RWPE2 (cell line): ENCODE measurements at places on chromosomes 16 and 17.

DNA sequence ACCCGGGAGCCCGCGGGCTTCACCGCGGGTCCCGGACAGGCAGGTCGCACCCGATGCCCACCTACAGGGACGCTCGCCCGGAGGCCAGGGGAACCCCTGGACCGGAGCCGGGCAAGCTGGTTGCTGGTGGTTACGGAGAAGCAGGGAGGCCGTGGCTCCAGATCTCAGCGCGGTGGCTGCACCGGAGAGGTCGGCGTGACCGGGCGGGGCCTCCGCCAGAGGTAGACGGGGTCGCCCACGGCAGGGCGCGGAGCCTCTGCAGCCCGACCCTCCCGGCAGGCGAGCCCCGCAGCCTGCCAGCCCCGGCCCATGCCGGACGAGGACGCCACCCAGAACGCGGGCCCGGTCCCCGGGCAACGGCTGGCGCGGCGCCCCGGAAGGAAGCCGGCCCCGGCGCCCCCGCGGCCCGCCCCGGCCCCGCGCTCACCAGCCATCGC lies 341 bp downstream of the PCYT2 start:
- DNase-seq: no peak

DNA sequence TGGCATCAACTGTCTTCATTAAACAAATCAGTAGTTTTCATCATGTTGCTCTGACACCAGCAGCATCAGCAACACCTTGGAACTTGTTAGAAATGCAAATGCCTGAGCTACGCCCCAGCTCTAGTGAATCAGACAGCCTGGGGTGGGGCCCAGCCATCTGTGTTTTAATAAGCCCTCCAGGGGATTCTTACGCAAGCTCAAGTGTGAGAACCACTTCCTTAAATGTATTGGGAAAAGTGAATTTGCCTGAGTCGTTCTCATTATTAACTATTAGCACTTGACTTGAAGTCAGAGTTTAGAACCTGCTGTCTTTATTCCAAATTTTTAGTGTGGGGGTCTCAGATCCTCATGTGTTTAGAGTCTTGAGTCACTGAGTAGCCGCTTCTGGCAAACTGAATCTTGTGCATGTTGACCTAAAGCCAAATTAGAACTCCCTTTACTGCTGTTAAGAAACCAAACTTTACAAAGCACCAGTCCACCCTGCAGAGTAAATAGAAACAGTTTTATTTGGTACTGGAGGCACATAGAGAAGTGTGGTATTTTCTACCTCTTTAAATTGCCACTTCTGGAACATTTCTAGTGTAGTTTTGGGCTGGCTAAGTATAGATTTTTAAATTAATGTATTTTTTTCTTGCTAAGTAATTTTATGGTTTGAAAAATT lies 137.4 kb upstream of the COX10 start:
- DNase-seq: no peak

GRCh38 chr17:44218344-44219107 lies 949 bp downstream of the UBTF start:
- DNase-seq: no peak

- DNase-seq: no peak
These were observed 1.7 kb downstream of the TSR3 start for GRCh38 chr16:1349951-1350350.

DNA sequence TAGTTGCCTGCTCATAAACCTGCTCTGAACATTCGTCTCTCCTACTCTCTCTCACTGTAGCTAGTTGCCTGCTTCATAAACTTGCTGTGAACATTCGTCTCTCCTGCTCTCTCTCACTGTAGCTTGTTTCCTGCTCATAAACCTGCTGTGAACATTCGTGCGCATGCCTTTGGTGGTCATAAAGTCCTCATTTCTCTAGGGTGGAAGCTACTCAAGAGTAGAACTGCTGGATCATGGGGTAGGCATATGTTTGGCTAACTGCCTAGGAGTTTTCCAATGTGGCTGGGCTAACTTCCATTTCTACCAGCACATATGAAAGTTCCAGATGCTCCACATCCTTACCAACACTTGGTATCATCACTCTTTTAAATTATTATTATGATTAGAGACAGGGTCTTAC lies 174.6 kb upstream of the RPH3AL start:
- no peak for DNase-seq

DNA sequence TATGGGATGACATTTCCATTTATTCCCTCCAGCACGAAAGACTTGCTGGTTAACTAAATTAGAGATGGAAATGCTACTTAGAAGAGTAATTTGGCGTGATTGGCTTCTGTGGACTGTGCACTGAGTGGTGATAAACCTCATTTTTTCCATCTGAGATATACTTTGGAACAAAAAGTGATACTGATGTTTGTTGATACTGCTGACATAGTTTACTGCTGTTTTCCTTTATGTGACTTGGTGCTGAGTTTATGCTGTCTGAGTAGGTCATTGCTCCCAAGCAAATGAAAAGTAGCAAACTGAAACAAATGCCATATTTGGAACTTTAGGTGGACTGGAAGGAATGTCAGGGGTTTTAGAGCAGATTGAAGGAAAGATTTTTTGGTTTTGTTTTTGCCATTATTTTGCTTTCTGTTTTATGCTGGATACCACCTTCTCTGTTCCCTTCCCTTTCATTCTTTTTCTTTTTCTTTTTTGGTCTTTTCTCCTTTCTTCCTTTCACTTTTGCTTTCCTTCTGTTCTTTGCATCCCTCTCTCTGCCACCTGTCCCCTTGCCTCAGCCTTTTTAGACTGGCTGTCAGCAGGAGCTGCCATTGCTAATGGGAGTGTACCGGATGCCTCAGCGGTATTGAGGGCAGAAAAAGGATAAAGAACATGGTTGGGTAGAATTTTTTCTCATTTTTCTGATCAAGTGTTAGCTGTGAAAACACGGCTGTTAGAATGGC lies 41.8 kb downstream of the NUP93 start:
- DNase-seq: no peak

GRCh38 chr16:65546353-65546791 lies 424.5 kb upstream of the CDH11 start:
- no peak for DNase-seq
